ENCODE measurements at places on chromosomes 3 and 15.

DNA sequence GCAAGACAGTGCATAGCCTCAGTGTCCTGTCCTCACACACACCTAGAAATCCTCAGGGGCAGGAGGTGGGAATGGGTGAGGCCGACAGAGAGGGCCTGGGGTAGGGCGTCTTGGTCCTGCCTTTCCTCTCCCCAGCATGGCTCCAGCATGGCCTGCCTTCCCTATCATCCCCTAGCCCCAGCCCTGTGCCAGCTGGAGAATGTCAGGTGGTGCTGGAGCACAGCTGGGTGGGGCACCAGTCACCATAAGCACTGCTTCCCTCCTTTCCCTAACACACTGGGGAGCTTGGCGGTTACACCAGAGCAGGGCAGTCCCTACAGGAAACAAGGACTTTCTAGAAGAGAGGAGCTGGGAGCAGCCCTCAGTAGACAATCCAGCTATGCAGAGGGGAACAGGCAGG, 236.8 kb downstream of the KLF13 start:
- DNase-seq: no peak

DNA sequence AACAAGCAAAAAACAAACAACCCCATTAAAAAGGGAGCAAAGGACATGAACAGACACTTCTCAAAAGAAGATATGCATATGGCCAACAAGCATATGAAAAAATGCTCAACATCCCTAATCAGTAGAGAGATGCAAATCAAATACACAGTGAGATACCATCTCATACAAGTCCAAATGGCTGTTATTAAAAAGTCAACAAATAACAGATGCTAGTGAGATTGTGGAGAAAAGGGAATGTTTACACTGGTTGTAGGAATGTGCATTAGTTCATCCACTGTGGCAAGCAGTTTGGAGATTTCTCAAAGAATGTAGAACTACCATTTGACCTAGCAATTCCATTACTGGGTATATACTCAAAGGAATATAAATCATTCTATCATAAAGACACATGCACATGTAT, 44.5 kb downstream of the RIOX2 start:
- no peak for DNase-seq

- no peak for DNase-seq
These were observed 18.6 kb downstream of the FAM174B start for GRCh38 chr15:92636908-92637481.

DNA sequence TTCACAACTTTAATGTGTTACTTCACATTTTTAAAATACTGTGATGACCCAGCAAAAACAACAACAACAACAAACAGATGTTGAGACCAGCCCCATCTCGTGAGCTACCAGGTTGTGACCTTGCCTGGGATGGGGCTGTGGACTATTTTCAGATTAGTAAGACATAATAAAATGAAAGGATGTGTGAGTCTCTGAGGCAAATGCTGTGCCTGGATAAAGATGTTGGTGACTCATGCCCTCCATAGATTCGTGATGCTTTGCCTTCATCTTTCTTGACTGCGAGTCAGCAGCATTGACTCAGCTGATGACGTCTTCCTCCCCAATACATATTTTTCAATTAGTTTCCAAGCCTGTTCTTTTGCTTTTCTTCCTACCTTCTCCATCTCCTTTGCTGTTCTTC, 453.0 kb upstream of the CFAP20DC start:
- no peak for DNase-seq

- no peak for DNase-seq
These were observed 175.4 kb upstream of the CADPS start for GRCh38 chr3:63050548-63051177.
